ENCODE measurements at places on chromosomes 1 and 21.

DNA sequence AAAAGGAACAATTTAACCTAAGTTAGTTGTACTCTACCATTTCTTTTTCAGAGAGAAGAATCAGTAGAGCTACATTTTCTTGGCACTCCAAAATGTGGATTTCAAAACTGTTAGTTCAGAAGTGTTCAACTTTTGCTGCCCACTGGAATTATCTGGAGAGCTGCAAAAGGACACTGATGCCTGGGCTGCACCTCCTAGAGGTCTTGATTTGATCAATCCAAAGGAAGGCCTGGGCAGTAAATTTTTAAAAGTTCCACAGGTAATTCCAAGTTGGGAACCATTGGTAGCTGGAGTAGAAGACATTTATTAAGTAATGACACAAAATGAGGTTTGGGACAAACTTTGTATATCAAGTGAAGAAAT, 79.3 kb upstream of the HMCN1 start:
- DNase-seq, result no peak

DNA sequence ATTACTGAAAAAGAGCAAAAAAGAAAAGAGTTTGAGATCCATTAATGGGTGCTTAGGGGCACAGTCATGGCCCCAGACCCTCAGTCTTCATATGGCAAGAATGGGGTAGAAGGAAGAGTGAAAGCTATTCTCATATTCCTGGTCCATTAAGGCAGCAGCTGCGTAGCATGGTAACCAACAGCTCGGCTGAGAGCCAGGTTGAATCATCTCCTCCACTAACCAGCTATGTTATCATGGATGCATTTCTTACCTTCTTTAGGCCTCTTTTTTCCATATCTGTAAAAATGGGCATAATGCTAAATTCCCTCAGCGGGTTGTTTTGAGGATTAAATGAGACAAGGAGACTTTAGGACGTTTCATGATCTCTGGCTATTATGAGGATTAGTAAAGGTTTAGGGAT, 15.0 kb upstream of the SARS1 start:
- no peak for DNase-seq

GRCh38 chr1:109500941-109501381, 7.1 kb downstream of the CYB561D1 start:
- no peak for DNase-seq

DNA sequence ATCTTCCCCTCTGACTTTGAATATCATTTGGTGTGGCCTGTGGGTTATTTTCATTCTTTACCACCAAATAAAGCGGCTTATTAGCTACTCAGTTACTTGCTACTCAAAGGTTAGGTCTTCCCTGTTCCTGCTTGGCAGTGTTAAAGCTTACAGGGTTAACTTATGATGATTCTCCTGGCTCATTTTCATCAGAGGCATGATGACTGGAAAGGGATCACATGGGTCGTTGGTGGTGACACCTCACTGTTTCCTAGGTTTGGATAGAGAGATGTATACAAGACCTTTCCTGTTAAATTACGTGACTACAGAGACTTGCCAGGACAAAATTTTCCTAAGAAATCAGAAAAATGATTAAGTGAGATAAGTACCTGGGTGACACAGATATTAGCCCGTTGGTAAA, 27.4 kb downstream of the MRPS6 start:
- DNase-seq, result no peak

DNA sequence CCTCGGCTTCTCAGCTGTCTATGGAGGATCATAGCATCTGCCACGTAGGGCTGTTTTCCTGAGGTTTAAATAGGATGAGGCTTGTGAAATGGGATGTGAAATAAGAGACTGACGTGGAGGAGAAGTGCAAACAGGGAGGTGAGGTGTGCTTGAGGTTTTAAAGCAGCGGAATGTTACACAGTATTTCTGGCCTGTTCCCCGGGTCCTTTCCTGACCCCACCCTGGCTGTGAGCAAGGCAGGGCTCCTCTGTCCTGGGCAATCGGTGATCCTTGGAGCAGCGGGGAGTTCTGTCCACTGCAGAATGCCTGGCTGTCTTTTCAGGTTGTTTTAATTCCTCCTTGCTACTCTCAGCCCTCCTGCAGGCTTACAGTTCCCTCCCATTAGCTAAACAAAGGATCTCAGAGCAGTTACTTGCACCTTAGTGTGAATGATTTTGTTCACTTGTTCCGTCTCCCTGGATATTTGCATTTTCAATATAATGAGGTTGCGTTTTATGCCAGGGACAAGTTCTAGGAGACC, 38.6 kb downstream of the LHX4 start:
- DNase-seq, result no peak

GRCh38 chr21:32666258-32666657, 54.1 kb upstream of the CFAP298 start:
- DNase-seq, result no peak

- DNase-seq, result peak; percentile 33
Measured at GRCh38 chr1:25692560-25692959, 76.0 kb downstream of the MAN1C1 start.

DNA sequence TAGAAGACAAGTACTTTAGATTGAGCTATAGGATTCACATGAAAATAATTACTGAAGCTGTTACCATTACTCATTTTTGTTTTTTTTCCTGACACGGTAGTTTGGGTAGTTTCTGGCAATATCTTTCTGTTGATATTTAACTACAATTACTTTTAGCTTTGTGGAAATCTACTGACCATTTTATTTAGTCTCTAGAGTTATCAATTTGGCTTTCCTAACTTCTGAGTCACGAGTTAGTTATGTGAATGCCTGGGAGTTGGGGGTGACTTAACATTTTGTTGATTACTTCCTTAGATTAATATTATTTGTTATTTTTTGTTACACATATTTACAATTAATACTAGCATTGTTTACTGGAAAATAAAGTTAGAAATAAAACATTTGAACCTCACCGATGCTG, 160.6 kb downstream of the HMCN1 start:
- no peak for DNase-seq

DNA sequence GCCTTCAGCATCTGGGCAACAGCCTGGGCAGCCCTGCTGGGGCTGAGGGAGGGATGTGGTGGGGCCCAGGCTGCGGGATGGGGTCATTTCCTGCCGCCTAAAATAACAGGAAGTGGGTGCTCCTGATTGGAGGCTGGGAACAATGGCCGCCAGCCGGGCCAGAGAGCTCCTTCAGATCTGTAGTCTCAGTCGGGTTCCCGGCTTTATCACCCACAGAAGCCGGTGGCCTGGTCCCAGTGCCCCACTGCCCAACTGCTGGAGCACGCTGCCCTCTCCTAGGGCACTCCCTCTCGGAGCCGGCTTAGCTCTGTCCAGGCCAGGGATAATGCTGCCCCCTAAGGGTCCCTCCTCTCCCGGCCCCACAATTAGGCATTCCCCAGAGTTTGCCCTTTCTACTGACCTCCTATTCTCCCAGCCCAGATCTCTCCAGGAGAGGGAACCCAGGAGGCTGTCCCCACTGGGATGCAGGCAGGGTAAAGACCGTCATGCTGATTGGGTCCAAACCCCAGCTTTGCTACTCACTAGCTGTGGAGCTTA, 5.1 kb downstream of the MAP7D1 start:
- peak; percentile 86 for DNase-seq

- DNase-seq, result no peak
Measured at GRCh38 chr1:60171801-60172200, 98.2 kb upstream of the C1orf87 start.
